ENCODE measurements at places on chromosomes 11 and 22.
A peak's percentile ranks its signal among the peaks of the same experiment; 100 is the strongest.

GRCh38 chr22:30802202-30803166, 107.8 kb downstream of the OSBP2 start:
- DNase-seq = peak; percentile 83

- no peak for DNase-seq
Observed at GRCh38 chr11:117723277-117724024, 73.6 kb downstream of the DSCAML1 start.

DNA sequence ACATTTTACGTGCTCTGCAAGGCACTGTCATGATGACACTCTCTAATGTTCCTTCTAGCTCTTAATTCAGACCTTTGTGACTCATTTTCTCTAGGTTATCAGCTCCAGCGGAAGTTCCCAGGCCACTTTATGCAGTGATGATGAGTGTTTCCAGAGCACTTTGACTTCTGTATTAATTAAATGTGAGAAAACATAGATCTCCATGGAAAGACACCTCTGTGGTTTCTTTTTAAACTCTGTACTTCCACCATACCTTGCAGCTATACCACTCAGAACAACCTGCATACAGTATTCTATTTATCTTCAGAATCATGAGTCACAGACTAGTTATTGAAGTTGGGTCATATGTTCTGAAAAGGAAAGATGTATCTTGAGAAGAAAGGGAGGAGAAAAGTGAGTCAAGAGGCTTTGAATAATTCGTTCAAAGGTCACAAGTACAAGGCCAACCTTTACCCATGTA, 175.6 kb upstream of the TENM4 start:
- DNase-seq = no peak

DNA sequence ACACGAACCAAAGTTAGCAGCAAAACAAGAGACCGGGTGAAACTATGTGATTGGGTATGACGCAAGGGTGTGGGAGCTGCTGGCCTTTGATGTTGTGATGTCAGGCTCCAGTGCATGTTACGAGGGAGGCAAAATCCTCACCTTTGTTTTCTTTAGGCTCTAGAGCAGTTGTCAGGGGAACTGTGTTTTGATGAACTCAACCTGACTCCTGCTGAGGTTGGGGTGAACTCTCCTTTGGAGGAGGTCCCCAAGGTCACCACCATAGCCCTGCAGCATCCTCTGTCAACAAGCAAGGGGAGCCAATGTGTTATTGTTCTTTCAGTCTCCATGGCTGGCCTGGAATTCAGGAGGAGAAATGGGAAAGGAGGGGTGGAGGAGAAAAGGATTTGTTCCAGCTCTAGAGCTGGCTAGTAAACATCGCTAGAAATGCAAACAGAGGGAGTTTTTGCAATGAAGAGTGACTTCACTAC, 33.8 kb downstream of the RASSF10 start:
- DNase-seq = no peak

DNA sequence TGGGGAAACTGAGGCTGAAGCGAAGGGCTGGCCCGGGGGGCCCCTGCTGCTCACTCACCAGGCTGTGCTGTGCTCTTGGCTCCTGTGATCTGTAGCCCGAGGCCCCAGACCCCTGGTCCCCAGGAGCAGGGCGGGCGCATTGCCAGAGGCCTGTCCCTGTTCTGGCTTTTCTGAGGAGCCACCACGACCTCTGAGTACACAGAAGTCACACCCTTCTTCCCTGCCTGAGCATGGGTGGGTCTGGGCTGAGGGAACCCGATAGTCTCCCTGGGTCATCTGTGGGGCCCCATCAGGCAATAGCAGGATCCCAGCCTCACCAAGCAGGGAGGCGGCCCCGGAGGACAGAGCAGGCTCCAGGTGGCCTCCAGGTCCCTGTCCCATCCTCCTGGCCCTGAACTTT, 5.1 kb downstream of the CASTOR1 start:
- no peak for DNase-seq
